GM23248 (cell line): ENCODE measurements at places on chromosomes 3 and 15.

DNA sequence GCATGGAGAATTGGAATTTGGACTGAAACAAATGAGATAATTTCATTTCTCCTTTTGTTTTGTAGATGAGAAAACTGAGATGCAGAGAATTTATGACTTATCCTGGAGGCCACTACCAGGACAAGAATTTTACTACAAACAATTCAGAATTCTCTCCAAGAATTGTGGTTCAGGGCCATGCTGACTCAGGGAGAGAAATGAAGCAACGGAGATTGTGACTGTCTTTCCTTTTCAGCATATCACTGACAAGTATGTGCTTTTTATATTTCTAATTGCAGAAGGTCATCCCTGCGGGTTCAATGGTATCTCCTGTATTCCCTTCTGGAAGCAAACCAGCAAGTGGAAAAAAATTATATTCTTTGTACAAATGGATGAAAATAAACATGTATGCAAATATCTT lies 170.8 kb upstream of the MITF start:
- DNase-seq = peak; percentile 37

DNA sequence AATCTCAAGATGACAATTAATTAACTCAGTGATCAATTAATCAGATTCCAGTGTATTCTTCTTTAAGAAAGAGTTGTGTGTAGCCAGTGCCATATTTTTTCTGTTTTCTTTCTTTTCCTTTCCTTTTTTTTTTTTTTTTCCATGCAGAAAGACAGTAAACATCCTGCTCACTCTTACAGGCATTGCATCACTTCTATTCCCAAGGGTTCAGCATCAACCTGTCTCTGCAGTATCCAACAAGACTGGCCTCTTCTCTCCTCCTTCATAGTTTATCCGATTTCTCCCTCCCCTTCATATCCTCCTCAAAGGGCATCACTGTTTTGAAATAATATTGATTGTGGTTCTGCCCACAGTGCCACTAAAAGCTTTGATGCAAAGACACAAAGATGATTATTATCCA lies 17.0 kb upstream of the SLC9A9 start:
- no peak for DNase-seq

DNA sequence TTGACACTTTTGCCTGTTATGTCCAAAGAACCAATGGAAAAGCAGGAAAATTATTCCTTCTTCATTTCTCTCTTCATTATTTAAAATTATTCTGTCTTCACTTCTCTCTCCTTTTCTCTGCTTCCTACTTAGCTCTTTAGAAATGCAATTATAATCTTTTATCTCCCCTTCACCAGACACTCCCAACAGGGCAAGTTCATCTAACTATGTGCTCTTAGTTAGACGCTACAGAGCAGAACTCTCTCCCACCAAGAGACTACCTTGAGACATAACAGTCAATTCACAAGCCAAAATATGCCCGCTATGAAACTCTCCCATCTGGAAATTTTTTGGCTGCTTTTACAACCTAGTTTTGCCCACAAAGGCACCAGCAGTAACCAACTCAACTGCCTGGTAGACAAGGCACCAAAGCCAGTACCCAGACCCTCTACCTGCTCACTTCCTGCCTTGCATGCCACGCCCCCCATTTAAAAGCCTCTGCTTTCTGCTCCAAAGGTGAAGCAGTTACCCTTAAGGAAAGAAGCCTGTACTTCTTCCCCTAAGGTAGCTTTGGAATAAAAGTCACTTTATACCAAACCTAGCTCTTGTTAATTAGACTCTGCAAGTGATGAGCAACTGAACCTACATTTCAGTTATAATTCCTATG lies 28.1 kb downstream of the CCRL2 start:
- DNase-seq = no peak

DNA sequence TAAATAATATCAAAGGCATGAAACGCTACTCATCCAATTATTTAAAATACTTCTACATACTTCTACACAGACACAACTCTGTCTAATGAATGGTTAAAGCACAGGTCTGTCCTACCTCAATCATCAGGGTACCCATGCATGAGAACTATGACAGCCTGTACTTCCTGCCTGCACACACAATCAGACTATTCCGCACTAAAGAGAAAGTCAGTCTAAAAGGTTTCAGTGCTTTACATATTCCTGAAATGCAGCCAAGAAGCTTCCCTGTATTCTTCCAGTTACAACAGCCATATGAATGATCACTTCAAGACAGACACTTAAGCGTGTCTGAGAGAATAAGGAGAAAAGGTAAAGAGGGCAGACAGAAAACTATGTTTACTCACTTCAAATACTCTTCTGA lies 58.8 kb downstream of the TUBGCP4 start:
- DNase-seq = no peak

DNA sequence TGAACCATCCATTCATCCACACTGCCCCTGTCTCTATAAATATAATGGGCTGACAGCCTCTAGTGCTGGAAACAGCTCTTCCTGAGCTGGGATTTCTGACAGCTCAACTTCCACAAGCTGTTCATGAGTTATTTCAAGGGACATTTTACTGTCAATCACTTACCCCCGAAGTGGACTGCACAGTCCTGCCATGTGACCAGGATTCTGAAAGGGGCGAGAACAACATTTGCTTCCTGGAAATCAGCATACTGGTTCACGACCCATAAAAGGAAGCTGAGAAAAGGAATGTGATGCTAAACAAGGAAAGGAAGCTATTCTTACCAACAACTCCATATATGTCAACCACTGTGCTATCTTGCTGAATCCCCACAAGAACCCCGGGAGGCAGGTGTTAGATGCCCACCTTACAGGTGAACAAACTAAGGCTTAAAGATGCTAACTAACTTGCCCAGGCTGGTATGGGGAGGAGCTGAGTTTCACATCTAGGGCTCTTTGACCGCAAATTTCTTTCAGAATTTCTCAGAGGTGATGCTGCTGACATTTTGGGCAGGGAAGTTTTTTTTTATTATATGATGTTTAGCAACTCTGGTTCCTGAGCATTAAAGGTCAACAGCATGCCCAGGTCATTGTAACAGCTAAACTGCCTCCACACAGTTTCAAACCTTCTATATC lies 16.5 kb upstream of the REC114 start:
- no peak for DNase-seq

DNA sequence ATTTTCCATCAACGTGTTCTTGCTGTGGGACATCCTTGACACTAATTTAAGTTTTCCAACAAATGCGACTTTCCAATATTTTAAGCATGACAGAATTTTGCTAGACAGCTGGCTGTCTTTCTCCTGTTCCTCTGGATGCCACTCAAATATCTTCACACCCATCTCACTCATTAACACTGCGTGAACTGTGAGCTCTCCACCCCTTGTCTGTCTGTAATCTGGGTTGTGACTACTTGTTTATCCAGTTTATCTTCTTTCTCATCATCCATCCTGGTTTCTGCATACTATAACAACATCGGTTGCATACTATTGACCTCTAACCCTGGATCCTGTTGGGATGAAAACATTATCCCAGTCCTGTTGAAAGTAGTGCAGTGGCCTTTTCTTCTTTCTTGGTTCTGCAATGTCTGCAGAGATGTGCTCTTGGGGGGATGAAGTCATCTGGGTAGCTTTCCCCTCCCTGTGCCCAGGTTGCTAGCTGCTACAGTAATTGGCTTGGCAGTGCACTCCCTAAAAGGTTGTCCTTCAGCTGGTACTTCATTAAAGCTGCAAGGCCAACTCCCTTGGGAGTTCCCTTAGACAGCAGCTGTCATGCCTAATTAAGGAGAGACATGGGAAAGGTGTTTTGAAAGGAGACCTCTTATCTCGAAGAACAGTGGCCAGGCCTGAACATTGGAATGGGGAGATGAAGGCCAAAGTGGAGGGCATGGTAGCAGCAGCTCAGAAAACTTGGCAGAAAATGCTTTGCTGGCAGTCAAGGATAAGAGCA lies 24.7 kb downstream of the KAT2B start:
- DNase-seq = no peak

DNA sequence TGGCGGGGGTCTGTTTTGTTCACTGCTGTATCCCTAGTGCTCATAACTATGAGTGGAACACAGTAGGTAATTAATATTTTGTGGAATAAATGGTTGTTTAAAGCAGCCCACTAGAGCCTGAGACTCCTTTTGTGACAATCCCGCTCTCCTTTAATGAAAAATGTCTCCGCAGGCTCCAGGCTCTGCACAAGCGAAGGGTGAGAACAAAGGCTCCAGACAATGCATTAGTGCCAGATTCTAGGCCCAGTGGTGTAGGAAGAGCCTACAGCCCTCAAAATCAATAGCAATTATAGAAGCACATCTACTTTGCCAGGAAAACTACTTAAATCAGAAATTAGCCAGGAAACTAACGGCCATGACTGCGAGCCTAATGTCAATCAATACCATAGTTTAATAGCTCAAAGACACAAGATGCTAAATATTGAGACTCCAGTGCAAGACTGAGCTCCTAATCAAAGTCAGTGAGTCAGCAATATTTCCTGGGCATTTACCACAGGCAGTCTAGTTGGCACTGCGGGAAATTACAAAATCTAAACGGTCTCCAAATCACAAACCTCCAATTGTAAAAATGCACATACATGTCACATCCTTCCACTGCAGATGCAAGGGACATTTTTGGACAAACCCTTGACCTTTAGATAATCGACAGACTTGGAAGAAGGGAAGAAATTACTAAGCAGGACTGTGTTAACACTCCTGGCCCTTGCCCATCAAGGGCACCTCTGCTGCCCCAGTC lies 2.3 kb downstream of the ANXA2 start:
- DNase-seq = peak; percentile 69

DNA sequence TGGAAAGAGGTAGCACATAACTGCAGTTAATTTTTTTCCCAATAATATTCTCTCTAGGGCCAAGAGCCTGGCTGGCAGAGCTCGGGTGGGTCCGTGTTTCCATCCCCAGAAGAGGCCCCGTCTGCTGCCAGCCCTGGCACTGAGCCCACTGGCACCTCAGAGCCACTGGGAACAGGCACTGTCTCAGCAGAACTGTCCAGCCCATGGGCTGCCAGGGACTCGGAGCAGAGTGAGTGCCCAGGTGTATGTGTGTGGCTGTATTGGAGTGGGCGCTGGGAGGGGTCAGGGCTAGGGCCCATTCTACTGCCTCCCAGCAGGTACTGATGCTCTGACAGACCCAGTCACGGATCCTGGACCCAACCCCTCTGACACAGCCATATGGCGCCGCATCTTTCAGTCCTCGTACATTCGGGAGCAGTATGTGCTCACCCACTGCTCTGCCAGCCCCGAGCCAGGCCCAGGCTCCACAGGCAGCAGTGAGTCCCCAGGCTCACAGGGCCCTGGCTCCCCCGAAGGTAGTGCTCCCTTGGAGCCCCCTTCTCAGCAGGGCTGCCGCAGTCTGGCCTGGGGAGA lies 8.9 kb downstream of the VWA5B2 start:
- no peak for DNase-seq

GRCh38 chr15:43977072-43977884 lies 150.5 kb downstream of the WDR76 start:
- DNase-seq = no peak

- peak; percentile 22 for DNase-seq
Measured at GRCh38 chr3:182258538-182259177, 534.6 kb upstream of the ATP11B start.

GRCh38 chr3:60056404-60056803 lies 1006.6 kb upstream of the CFAP20DC start:
- DNase-seq = no peak

DNA sequence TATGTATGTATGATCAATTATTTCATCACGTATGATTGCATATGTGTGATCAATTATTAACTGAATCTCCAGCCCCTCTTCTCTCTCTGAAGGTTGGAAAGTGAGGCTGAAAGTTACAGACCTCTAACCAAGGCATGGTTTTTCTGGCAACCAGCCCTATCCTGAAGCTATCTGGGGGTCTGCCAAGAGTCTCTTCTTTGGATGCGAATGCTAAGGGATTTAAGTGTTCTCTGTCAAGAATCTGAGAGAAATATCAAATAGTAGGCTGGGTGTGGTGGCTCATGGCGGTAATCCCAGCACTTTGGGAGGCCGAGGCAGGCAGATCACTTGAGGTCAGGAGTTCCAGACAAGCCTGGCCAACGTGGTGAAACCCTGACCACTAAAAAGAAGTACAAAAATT lies 8.1 kb downstream of the NKTR start:
- DNase-seq = peak; percentile 21

GRCh38 chr3:71944482-71945065 lies 159.6 kb upstream of the PROK2 start:
- no peak for DNase-seq

GRCh38 chr3:135056084-135056730 lies 261.1 kb downstream of the EPHB1 start:
- DNase-seq = no peak

GRCh38 chr3:71454512-71455403 lies 128.8 kb downstream of the FOXP1 start:
- no peak for DNase-seq

GRCh38 chr3:58237238-58237940 lies at the start of gene ABHD6:
Gene ABHD6 (plus strand): TSS chr3:58237792. CDS start chr3:58256587, 18,795 bp downstream.
- DNase-seq = peak; percentile 86

DNA sequence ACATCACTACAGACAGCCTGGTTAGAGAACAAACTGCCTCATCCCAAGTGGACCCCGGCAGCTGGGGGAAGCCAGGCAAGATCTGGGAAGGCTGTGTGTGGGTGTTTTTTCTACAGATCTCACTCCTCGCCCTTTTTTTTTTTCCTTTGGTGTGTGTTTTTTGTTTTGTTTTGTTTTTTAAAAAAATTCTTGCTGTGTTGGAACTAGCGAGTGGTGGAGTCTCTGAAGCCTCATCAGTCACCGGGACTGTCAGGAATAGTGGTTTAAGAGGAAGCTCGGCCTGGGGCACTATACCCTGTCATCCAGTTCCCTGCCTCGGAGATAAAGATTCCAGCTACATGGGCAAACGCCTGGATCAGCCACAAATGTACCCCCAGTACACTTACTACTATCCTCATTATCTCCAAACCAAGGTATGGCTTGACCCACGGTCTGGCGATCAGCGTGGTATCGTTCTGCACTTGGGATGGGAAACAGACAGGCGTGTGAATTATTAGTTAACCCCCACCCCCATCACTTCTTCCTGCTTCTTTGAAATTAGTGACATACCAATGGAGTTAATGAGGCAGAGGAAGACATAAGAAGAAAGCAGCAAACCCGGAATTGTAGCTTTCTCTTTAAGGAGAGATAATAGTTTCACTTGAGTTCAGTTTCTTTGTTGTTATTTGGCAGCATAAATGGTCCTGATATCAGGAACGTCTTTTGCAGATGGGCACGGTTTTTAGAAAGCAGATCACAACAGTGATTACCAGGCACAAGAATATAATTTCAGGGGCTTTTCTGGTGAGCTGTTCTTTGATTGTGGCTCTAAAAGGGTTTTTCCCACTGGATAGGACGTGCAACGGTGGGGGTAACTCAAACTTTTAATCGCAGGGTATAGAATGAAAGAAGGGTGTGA lies 722 bp downstream of the RBMS3 start:
- DNase-seq = peak; percentile 72

DNA sequence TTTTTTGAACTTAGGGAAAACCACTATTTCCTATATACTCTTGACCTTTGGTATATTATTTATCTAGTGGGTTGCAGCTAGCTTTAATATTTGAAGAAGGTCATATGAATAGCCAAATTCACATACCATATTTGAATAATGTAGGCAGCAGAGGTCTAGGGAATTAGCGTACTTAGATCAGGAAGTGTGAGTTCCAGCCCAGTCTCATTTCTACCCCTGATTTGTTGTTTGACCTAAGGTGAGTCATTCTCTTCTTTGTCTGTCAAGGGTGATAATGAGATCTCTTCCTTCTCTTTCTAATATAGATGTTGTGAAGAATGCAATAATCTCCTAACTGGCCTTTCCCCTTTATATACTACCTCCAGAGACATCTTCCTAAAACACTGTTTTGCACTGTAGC lies 36.6 kb upstream of the ZPLD1 start:
- no peak for DNase-seq

- DNase-seq = no peak
Measured at GRCh38 chr3:73469331-73469730, 155.4 kb downstream of the PDZRN3 start.
